ENCODE measurements at places on chromosomes 3 and 15.

- no peak for DNase-seq
- no peaks in the 10 kb centered on the region for H3K27me3 ChIP-seq
- H3K36me3 ChIP-seq: no peaks in the 10 kb centered on the region
- no peak overlapping the region for H3K4me3 ChIP-seq
Measured at GRCh38 chr3:29453284-29454001, 172.6 kb downstream of the RBMS3 start.

DNA sequence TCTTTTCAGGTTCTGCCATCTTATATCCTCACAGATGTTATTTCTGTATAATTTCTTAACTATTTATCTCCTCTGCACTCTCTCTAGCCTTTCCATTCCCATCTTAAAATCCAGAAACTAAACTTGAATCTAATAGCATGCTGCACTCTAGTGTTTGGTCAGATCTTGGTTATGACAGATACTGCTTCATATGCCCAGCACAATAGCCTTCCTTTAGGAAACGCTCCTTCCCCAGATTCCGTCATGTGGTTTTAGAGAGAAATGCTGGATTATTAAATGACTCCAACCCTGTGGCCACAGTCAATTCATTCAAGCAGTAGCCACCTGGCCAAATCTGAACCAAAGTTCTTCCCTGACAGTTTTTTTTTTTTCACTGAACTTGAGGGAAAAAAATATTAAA is 19.4 kb downstream of the RASGRP1 start:
- peaks cover 83% of the 10 kb centered on the region for H3K36me3 ChIP-seq
- H3K4me3 ChIP-seq: no peak overlapping the region
- peaks cover 89% of the 10 kb centered on the region for H3K4me1 ChIP-seq
- no peak for DNase-seq

GRCh38 chr15:65038836-65039235 is 6.4 kb upstream of the SLC51B start:
- no peak for DNase-seq
- no peak overlapping the region for H3K27ac ChIP-seq
- no peaks in the 10 kb centered on the region for H3K36me3 ChIP-seq
- H3K4me1 ChIP-seq: peaks cover under 1% of the 10 kb centered on the region
- no peak overlapping the region for H3K4me3 ChIP-seq

DNA sequence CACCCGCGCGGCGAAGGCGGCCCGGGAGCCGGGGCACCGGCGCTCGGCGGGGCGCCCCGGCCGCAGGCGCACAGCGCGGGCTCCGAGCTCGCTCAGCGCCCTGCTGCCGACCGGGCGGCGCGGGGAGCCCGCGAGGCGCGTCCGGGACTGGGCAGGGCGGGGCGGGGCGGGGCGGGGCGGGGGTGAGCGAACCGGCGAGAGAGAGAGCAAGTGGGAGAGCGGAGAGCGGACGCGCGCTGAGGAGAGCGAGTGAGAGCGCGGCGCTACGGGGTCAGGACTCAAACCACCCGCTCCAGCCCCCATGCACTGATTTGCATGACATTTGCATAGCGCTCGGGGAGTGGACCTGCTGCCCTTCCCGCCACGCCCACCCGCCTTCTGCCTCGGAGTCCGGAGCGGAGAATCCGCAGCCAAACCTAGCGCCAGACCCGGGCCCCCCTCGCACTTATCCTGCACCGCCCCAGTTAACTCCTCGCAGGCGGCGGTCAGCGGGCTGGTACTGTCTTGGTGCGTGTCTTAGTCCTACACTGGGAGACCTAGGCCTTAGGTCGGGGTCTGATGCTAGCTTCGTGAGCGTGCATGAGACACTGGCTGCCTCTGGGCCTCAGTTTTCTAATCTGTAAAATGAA is at the start of gene MYLK:
Gene MYLK (minus strand): TSS at position 130 of the 629 bp plus-strand sequence. CDS start 90,491 bp downstream, outside the sequence.
- H3K27me3 ChIP-seq: peaks cover 50% of the 10 kb centered on the region
- no peak within 1 kb of the TSS for H3K27ac ChIP-seq
- peak within 1 kb of the TSS; percentile 71 for H3K4me3 ChIP-seq
- H3K36me3 ChIP-seq: no peaks in the 10 kb centered on the region
- H3K4me1 ChIP-seq: peaks cover 11% of the 10 kb centered on the region
- DNase-seq: peak; percentile 67

- DNase-seq: no peak
- H3K4me1 ChIP-seq: peaks cover 18% of the 10 kb centered on the region
- H3K36me3 ChIP-seq: peaks cover 24% of the 10 kb centered on the region
Measured at GRCh38 chr15:50335251-50335650, 19.7 kb downstream of the GABPB1 start.

DNA sequence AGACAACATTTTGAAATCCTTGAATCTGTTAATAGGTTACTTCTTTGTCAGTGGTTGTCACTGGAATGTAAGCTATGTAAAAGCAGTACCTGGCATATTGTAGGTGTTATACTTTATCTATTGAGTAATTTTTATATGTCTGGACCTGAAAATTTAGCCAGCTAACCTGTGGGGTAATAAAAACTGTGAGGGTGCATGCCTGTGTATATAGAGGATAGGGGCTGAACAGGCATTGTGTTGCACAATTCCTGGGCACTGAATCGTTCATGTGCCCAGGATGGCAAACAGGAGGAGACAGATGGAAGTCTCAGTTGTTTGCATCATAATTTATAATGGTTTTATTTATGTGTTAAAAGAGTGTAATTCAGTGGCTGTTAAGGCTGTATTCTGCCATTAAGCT is 67.1 kb downstream of the ARMC8 start:
- DNase-seq: no peak
- no peaks in the 10 kb centered on the region for H3K27me3 ChIP-seq
- no peak overlapping the region for H3K4me3 ChIP-seq
- peaks cover 13% of the 10 kb centered on the region for H3K4me1 ChIP-seq
- H3K27ac ChIP-seq: no peak overlapping the region

- H3K36me3 ChIP-seq: no peaks in the 10 kb centered on the region
- no peak for DNase-seq
- peaks cover 16% of the 10 kb centered on the region for H3K27me3 ChIP-seq
- no peak overlapping the region for H3K4me3 ChIP-seq
Measured at GRCh38 chr15:78388865-78389264, 48.7 kb downstream of the CRABP1 start.

DNA sequence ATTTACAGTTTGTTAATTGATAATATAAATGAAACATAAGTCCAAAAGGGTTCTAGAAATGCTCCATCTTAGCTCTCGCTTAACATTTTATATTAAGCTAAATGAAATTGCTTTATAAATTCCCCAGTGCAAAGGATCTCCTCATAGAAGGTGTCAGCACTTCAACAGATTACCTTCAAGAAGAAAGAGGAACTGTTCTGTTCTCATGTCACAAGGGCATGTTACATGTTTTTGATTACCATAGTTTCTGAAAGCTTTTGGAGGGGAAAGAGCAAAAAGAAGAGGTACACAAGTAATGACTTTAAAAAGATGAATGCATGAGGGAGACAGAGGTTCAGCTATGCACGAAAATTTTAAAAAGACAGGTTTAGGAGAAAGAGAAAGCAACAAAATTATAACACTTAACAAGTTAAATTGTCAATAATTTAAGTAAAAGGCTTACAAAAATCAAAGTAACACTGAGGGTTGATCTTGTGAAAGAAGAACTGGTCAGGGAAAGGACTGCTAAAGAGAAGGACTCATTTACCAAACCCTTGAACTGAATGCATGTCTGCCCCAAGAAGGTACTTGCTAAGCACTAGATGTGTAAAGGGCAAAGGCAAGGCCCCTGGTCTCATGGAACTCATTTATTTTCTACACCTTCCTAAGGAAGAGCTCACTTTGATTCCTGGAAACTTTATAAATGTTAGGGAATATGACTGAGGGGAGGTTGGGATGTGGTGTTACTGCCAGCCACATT is 45.1 kb downstream of the CCDC191 start:
- H3K27ac ChIP-seq: no peak overlapping the region
- no peak for DNase-seq
- H3K4me1 ChIP-seq: no peaks in the 10 kb centered on the region
- no peaks in the 10 kb centered on the region for H3K27me3 ChIP-seq

GRCh38 chr3:178406206-178406605 is 130.0 kb upstream of the KCNMB2 start:
- no peak for DNase-seq
- H3K4me3 ChIP-seq: no peak overlapping the region
- no peak overlapping the region for H3K27ac ChIP-seq
- peaks cover 14% of the 10 kb centered on the region for H3K27me3 ChIP-seq
- no peaks in the 10 kb centered on the region for H3K36me3 ChIP-seq
- H3K4me1 ChIP-seq: no peaks in the 10 kb centered on the region

- H3K27me3 ChIP-seq: no peaks in the 10 kb centered on the region
- H3K4me1 ChIP-seq: no peaks in the 10 kb centered on the region
- no peak overlapping the region for H3K4me3 ChIP-seq
- H3K36me3 ChIP-seq: no peaks in the 10 kb centered on the region
- no peak overlapping the region for H3K27ac ChIP-seq
Measured at GRCh38 chr15:49887659-49888322, 231.2 kb downstream of the ATP8B4 start.

GRCh38 chr3:51269466-51269865 is 115.6 kb upstream of the MANF start:
- no peak overlapping the region for H3K27ac ChIP-seq
- no peak for DNase-seq

DNA sequence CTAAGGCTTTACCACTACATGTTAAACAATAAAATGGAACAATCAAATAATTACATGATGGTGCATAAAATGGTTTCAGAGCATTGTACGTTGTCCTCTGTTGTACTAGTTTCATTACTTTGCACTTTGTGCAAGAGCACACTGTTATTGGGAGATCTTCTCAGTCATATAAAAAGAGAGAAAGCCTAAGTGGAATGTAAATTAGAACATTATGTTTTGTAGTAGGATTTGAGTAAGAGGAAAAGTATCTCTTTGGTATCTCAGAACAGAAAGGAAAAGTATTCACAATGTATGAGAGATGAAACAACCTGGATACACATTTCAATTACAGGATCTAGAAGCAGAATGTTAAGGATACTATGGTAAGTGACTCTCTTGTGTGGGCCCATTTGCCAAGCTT is 26.9 kb upstream of the PLSCR2 start:
- no peak overlapping the region for H3K4me3 ChIP-seq
- H3K36me3 ChIP-seq: peaks cover 5% of the 10 kb centered on the region
- no peak for DNase-seq
- no peak overlapping the region for H3K27ac ChIP-seq

GRCh38 chr15:88179562-88179961 is 77.0 kb downstream of the NTRK3 start:
- no peaks in the 10 kb centered on the region for H3K4me1 ChIP-seq
- no peaks in the 10 kb centered on the region for H3K27me3 ChIP-seq
- H3K36me3 ChIP-seq: no peaks in the 10 kb centered on the region

GRCh38 chr3:108406063-108406660 is 104.2 kb downstream of the MYH15 start:
- no peaks in the 10 kb centered on the region for H3K4me1 ChIP-seq
- H3K4me3 ChIP-seq: no peak overlapping the region

DNA sequence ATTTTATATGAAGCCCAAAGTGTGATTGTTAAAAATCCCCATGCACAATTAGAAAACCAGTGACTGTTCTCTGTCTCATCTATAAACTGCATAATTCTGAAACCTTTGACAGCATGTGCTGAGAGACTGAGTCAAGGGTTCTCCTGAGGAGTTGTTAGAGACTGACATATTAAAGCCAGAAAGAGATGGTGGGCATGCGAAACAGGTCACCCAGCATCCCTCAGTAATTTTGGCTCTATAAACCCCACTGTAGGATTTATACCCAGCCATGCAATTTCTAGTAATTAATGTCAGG is 3.6 kb downstream of the VGLL3 start:
- no peaks in the 10 kb centered on the region for H3K4me1 ChIP-seq
- peaks cover 17% of the 10 kb centered on the region for H3K27me3 ChIP-seq
- no peak overlapping the region for H3K27ac ChIP-seq
- no peaks in the 10 kb centered on the region for H3K36me3 ChIP-seq
- no peak for DNase-seq
- no peak overlapping the region for H3K4me3 ChIP-seq

DNA sequence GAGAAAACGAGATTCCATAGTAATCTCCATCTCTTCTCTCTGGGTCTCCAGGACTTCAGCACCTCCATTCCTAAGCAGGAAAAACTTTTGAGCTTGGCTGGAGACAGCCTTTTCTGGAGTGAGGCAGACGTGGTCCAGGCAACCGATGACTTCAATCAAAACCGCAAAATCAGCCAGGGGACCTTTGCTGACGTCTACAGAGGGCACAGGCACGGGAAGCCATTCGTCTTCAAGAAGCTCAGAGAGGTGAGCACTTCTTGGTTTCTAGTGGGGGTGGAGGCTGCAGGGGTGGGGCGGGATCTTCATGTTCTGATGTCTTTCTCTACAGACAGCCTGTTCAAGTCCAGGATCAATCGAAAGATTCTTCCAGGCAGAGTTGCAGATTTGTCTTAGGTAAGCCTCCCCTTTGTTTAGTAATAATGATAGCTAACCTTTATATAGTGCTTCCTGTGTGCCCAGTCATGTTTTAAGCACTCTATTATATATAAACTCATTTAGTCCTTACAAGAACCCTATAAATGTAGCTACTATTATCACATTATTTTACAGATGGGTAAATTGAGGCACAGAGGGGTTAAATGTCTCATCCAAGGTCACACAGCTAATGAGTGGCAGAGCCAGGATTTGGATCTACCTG is 35.0 kb upstream of the TATDN2 start:
- no peaks in the 10 kb centered on the region for H3K27me3 ChIP-seq
- H3K4me1 ChIP-seq: peaks cover 5% of the 10 kb centered on the region
- H3K36me3 ChIP-seq: peaks cover 5% of the 10 kb centered on the region
- H3K27ac ChIP-seq: no peak overlapping the region
- no peak for DNase-seq
- H3K4me3 ChIP-seq: no peak overlapping the region

DNA sequence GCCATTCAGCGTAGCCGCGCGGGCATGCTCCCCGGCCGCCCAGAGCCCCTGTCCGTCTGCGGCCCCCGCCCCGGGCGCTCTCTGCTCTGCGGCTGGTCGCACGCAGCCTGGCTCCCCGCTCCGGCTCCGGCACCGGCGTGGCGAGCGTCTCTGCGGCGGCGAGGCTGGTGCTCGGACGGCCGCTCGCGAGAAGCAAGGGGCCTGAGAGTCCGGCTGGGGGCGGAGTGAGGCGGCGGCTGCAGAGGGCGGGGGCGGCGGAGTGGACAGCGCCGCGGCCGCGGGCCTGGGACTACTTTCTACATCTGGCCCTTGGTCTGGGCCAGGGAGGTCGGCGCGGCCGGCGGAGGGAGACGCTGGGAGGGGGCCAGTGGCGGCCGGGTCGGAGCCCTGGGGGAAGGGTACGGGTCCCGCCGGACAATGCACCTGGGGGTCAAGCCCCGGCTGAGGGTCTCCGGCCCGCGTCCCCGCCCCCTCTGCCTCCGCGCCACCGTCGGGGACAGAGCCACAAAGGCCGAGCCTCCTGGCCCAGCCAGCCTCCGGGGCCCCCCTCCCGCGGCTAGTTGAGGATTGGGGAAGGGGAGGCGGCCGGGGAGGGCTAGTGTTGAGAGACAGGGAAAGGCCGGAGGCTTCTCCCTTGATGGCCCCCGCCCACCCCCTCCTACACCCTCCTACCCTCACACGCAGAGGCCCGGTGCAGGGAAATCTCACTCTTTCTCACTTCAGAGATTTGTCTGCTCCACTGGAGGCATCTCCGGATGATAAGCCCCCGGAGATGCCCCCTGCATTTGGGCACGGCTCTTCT is at the start of gene PRTG:
Gene PRTG (minus strand): TSS at position 226 of the 802 bp plus-strand sequence. CDS start 221 bp downstream, at position 5.
- H3K27me3 ChIP-seq: peaks cover 26% of the 10 kb centered on the region
- peak within 1 kb of the TSS; percentile 58 for H3K4me3 ChIP-seq
- DNase-seq: no peak
- no peaks in the 10 kb centered on the region for H3K4me1 ChIP-seq
- no peaks in the 10 kb centered on the region for H3K36me3 ChIP-seq
- H3K27ac ChIP-seq: no peak within 1 kb of the TSS
